ENCODE measurements at places on chromosomes 5 and 9.

GRCh38 chr5:159736844-159737243, 179.4 kb upstream of the ADRA1B start:
- no peak for DNase-seq

DNA sequence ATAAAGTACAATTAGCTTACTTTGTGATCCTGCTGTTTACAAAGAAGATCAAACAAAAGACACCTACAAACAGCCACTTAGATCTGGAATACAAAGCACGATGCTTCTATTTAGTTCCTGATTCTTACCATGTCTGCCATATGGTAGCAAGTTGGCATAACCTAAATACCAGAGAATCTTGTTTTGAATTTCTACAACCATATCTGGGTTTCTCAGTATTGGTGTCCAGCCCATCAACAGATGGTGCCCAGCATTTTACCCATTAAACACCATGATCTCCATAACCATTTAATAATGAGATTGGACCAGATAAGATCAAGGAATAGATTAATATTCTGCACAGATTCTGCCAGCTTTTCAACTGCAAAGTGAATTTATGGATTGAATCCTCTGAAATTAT, 29.8 kb downstream of the SLC24A2 start:
- no peak for DNase-seq

- DNase-seq, result no peak
These were observed 69.7 kb upstream of the APC start for GRCh38 chr5:112668016-112668415.

- no peak for DNase-seq
These were observed 54.5 kb downstream of the PRR16 start for GRCh38 chr5:120518581-120518980.

DNA sequence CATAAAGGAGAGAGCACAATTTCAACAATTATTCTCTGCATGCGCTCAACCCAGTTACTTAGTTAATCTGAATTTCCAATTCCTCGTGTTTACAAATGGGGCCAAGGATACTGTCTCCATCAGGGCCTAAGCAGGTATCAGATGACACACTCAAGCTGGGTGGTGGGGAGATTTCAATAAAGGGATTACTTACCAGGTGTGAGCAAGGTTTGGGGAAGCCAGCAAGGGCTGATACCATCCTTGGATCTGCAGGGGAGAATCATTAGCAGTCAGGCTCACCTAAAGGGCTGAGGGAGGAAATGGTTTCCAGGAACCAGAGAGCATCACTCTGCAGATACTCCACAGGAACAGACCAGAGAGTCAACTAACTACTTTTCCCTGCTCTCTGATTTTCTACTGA, 487.1 kb downstream of the NTRK2 start:
- no peak for DNase-seq

DNA sequence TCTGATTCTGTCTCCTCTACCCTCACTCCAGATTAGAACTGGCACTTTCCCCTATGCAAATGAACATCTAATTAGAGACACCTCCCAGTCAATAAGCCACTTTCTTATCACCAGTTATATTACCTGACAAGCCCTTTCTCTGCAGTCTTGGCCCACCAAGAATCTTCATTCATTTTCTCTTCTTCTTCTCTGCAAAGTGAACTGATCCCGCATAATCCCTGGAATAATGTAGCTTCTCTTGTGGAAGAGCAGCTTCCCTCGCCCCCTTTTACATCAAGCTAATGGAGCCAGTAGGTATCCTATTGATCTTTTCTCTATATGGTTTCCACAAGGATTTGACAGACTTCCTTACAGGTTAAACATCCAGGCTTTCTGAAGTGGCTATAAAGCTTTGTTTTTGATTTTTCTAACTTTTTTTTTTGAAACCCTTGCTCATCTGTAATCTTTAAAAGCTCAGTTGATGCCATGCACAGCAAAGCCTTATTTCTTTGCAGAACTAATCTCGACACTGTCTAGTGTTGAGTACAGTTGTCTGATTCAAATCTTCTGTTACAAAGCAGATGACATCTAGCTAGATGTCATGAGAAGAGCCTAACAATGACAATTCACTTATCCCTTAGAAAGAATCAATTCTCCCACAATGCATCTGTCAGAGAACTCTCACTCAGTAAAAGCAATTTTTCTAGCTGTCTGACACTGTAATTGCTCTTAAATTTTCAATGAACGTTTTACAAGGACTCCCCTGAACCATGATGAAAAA, 281.4 kb downstream of the ISL1 start:
- no peak for DNase-seq

GRCh38 chr9:124852121-124852828, 985 bp upstream of the WDR38 start:
- DNase-seq, result no peak

- DNase-seq, result no peak
These were observed 16.3 kb upstream of the MAML1 start for GRCh38 chr5:179716286-179716685.

- DNase-seq, result no peak
These were observed 377.5 kb upstream of the RFX3 start for GRCh38 chr9:3903273-3903672.

- no peak for DNase-seq
These were observed 10.0 kb upstream of the CAST start for GRCh38 chr5:96651948-96652753.

GRCh38 chr9:131010482-131011273, 1.7 kb downstream of the LAMC3 start:
- no peak for DNase-seq

DNA sequence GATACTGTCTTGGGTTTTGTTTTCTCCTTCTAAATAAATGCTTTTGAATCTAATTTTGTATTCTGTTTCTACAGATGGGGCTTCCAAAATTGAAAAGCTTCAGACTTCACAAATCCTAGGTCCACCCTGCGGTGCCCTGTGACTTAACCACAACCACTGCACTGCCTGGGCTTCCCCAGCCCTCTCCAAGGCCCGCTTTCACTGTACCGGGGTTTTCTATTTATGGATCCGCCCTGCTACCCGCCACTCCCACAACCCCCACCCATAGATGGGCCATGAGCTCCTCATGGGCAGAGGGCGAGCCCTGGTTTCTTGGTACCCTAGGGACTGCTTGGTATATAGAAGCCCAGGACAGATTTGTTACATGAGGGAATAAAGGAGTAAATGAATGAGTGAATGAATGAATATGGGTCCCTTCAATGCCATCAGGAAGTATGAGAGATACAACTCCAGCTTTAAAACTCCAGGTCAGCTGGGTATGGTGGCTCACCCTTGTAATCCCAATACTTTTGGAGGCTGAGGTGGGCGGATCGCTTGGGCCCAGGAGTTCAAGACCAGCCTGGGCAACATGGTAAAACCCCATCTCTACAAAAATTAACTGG, 39.8 kb upstream of the NEK6 start:
- no peak for DNase-seq

- DNase-seq, result no peak
These were observed 188.9 kb downstream of the SPOCK1 start for GRCh38 chr5:137310051-137310730.

DNA sequence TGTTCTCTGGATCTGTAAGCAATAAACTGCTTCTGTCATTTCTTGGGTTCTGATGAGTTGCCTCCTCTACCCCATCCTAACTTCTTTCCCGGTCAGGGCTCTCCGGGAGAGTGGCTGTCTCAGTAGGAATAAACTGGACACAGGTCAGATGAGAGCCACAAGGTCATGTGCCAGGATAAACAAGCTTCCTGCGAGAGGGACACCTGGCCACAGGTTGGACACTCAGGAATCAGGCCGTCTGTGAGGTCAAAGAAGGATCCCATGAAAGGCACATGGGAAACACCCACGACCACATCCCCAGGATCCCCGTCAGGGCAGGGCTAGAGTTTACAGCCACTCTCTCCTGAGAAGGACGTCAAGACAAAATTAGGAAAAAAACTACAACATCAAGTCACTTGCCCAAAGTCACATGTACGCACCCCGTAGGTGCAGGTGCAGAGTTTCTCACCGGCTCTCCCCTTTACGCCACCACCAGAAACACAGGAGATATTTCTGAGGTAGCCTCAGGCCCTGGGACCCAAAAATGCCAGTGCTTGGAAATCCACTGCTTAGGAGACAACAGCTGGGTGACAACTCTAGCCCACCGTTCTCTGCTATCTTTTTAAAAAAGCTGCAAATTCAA, 28.7 kb downstream of the CCT5 start:
- DNase-seq, result no peak

DNA sequence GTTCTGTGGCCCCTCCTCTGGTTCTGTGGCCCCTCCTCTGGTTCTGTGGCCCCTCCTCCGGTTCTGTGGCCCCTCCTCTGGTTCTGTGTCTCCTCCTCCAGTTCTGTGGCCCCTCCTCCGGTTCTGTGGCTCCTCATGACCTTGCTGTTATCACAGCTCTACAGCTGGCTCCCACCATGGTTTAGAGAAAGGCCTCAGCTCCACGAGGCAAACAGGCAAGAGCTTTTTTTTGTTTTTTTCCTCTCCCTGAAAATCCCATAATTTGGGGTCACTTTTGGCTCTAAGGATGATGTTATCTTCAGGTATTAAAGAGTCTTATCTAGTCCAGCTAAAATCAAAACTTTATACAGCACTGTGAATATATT, 31.8 kb downstream of the C5orf15 start:
- no peak for DNase-seq

- DNase-seq, result no peak
These were observed 274.2 kb upstream of the TARS1 start for GRCh38 chr5:33166522-33166921.

DNA sequence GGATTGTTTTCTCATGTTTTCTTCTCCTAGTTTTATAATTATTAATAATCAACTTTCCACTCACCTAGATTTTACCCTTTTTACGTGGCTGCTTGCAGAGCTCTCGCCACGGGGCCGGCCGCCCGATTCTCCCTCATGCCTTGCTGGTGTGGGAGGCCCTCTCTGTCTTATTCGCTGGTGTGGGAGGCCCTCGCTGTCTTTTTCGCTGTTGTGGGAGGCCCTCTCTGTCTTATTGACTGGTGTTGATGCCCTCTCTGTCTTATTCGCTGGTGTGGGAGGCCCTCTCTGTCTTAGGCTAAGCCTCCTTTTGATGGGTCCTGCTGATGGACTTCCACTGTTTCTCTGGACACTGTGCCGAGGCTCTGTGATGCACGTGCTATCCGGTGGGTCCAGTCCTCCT, 161.3 kb upstream of the IRX2 start:
- DNase-seq, result no peak

DNA sequence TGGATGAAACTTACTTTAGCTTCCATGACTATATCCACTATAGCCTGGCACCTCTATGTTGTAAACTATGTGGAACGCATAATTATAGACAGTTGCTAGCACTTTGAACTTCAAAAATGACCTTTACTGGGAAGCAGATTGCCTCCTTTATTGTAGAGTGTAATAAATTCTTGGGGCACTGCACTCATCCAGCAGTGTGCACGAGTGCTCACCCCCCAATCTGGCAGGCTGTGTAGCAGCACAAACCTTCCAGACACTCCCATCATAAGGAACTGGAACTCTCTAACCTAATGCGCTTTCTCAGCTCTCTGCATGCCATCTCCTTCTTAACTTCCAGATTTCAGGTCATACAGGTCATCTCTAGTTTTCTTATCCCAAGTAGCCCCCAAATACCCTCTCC, 1.5 kb upstream of the PDE6A start:
- no peak for DNase-seq

- DNase-seq, result no peak
These were observed 52.9 kb downstream of the CETN3 start for GRCh38 chr5:90356622-90357021.

GRCh38 chr5:54357408-54358058, 47.2 kb upstream of the ARL15 start:
- no peak for DNase-seq

DNA sequence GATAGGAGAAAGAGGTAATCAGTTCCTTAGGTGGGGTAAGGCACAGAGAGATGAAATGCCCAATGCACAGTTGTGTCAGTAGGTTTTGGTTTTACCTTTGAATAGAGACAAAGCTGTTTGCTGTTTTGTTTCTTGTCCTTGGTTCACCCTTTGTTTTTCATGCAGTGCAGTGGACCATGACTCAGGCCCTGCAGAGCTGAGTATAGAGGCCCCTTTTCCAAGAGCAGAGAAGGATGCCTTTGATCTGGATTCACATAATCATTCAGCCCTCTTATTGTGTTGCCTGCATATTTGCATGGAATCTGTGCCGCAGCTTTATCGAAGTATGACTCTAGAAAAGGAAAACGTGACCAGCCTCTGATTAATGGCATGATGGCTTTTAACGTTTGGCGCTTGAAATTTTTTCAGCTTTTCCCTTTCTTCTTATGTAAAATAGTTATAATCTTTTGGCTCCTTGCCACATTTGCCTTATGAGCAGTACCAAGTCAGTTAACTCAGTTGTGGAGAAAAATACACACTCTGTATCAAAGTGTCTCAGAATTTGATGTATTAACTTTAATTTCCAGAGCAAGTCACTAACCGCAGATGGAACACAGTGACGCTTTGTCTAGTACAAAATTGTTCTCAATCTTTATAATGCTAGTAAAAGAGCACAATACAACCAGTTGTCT, 197.6 kb downstream of the KDM4C start:
- peak; percentile 5 for DNase-seq

DNA sequence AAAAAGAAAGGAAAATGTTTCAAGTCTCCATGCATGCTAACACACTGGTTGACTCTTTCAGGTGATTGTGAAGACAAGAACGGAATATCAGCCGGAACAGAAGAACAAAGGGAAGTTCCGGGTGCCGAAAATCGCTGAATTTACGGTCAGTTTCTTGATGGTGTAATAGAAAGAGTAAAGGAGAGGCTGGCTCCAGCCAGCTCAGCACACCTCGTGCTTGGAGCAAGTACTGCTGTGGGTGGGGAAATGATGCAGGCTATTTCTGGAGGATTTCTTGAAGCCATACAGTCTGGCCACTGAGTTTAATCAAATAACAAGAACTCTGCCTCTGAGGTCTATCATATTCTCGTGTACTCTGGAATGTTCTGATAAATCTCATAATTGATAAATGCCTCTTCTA, 18.7 kb downstream of the NSG2 start:
- no peak for DNase-seq

DNA sequence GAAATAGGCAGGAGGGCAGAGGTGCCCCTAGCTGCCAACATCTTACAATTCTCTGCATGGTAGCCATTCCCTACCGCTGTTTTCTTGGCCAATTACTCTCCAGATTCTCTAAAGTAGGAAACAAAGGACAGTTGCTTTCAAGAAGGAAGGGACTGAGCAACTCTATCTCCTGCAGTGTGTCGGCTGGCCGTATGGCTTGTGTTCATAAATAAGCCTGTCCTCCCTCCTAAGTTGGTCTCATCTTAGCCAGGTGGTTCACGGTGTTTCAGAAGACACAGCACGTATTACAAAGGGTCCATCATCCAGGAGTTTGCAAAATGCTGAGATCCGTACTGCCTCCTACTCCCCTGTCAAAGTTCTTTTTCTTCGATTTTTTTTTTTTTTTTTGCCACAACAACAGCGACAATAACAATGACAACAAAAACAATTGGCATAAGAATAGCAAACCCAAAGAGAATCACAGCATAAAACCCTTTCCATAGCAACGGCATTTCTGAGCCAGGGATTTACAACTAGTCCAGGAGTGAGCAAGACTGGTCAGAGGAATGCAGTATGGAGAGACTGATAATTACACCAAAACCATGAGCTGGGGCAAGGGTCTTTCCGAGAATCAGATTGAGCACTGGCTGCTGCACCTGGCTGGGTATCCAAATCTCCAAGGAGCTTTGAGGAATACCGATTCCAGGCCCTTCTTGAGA, 212.8 kb downstream of the SLIT3 start:
- DNase-seq, result no peak

GRCh38 chr5:51488803-51489642, 105.8 kb downstream of the ISL1 start:
- no peak for DNase-seq
